ENCODE measurements at places on chromosomes 16 and 17. TPM values are rescaled to one million over a fixed set of nuclear protein-coding genes. Genes with fewer than 3 reads are reported as not detected.

DNA sequence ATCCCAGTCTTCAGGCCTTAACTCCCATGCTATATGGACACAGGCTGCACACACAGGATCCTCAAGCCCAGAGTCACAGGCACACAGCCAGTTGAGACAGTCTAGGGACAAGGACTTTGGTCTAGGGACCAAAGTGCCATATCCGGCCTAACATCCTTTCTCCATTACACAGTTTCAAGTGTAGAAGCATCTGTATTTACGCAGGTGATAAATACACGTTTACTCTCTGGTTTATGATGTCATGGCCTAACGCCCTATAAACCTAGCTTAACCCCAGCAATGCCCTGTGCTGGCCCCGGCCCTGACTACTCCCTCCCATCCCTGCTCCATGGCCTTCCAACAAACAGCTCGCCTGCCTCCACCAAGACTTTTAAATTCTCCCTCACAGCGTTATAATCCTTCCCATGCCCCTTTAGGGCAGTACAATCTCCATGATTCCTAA lies 17.1 kb downstream of the CUEDC1 start:
- no peak for DNase-seq
- H3K4me3 ChIP-seq, result peak overlapping the region; percentile 61
- H3K27me3 ChIP-seq, result no peaks in the 10 kb centered on the region
- peak overlapping the region; percentile 71 for H3K27ac ChIP-seq
- no peaks in the 10 kb centered on the region for H3K36me3 ChIP-seq

- DNase-seq, result no peak
- no peaks in the 10 kb centered on the region for H3K4me1 ChIP-seq
- H3K27ac ChIP-seq, result no peak overlapping the region
- H3K27me3 ChIP-seq, result peaks cover 14% of the 10 kb centered on the region
Measured at GRCh38 chr16:1264345-1265089, 8.6 kb downstream of the TPSD1 start.

DNA sequence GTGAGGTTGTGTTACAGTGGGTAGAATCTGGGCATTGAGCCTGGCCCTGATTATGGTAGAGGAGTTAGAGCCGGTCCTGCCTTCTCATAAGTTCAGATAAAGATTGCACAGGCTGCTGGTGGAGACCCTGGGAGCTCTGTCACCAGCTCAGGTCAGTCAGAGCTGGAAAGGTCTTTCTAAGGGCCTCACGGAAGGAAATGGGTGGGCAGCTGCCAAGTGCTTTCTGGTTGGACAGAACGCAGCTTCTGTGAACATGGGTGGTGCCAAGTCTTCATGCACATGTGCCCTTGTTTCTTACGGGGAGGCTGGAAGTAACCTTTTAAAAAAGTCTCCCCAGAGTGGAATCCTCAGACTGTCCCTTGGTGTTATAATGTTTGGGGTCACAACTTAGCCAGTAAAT lies 14.9 kb downstream of the ALKBH5 start:
- H3K27ac ChIP-seq, result peak overlapping the region; percentile 32
- H3K36me3 ChIP-seq, result peaks cover 18% of the 10 kb centered on the region
- no peak overlapping the region for H3K4me3 ChIP-seq
- DNase-seq, result no peak

GRCh38 chr16:17451843-17452242 lies 18.9 kb downstream of the XYLT1 start:
- H3K4me1 ChIP-seq, result peaks cover 4% of the 10 kb centered on the region
- no peak for DNase-seq
- no peaks in the 10 kb centered on the region for H3K36me3 ChIP-seq
- H3K27ac ChIP-seq, result no peak overlapping the region

DNA sequence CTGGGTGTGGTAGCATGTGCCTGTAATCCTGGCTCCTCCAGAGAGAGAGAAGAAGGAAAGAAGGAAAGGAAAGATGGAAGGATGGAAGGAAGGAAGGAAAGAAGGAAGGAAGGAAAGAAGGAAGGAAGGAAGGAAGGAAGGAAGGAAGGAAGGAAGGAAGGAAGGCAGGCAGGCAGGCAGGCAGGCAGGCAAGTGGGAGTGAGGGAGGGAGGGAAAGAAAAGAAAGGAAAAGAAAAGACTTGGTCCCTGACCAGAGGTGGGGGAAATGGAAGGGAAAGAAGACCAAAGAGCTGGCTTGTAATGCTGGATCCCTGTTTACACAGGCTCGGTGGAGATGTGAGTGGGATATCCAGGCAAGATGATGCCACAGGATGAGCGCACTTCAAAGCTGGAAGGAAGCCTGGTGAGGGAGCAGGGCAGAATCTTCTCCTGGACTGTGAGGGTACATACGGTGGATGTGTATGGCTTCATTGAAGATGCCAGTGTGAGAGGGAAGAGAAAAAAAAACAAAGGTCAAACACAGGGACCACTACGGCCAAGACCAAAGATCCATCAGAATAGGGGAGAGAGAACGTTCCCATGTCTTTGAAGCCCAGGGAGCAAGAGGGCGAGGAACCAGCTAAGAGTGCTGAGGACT lies 2.1 kb downstream of the CES1 start:
- no peak overlapping the region for H3K27ac ChIP-seq
- no peak for DNase-seq
- no peaks in the 10 kb centered on the region for H3K36me3 ChIP-seq
- H3K4me3 ChIP-seq, result no peak overlapping the region

DNA sequence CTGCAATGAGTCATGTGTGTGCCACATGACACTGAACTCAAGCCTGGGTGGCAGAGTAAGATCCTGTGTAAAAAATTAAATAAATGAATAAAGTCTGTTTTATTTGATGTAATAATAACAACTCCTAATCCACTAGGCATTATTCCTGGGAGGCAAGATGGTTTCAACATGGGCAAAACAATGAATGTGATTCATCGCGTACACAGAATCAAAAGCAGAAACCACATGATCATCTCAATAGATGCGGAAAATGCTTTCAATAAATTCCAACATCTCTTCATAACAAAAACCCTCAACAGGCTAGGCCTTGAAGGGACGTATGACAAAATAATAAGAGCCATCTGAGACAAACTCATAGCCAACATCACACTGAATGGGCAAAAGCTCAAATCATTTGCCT lies 195.4 kb downstream of the CDH11 start:
- H3K4me3 ChIP-seq, result no peak overlapping the region
- DNase-seq, result no peak
- peaks cover 4% of the 10 kb centered on the region for H3K4me1 ChIP-seq

GRCh38 chr16:50509521-50510341 lies 38.5 kb upstream of the NKD1 start:
- H3K4me1 ChIP-seq, result peaks cover 13% of the 10 kb centered on the region
- no peaks in the 10 kb centered on the region for H3K36me3 ChIP-seq
- peaks cover 4% of the 10 kb centered on the region for H3K27me3 ChIP-seq
- peak; percentile 65 for DNase-seq
- H3K4me3 ChIP-seq, result no peak overlapping the region

GRCh38 chr17:66420961-66421371 lies 118.6 kb downstream of the PRKCA start:
- H3K27me3 ChIP-seq, result no peaks in the 10 kb centered on the region
- H3K36me3 ChIP-seq, result peaks cover under 1% of the 10 kb centered on the region
- peaks cover 23% of the 10 kb centered on the region for H3K4me1 ChIP-seq
- no peak for DNase-seq

- no peak overlapping the region for H3K27ac ChIP-seq
- H3K4me3 ChIP-seq, result no peak overlapping the region
- peaks cover 20% of the 10 kb centered on the region for H3K4me1 ChIP-seq
- H3K27me3 ChIP-seq, result no peaks in the 10 kb centered on the region
- no peak for DNase-seq
Measured at GRCh38 chr17:42922294-42922693, 21.7 kb downstream of the G6PC1 start.

GRCh38 chr17:27585792-27586191 lies 45.2 kb upstream of the LGALS9 start:
- H3K27ac ChIP-seq, result peak overlapping the region; percentile 36
- no peak overlapping the region for H3K4me3 ChIP-seq
- no peaks in the 10 kb centered on the region for H3K4me1 ChIP-seq
- no peaks in the 10 kb centered on the region for H3K27me3 ChIP-seq

- peak overlapping the region; percentile 70 for H3K4me3 ChIP-seq
- H3K4me1 ChIP-seq, result peaks cover 51% of the 10 kb centered on the region
- peak overlapping the region; percentile 94 for H3K27ac ChIP-seq
- no peaks in the 10 kb centered on the region for H3K36me3 ChIP-seq
- no peak for DNase-seq
Measured at GRCh38 chr17:40956401-40957254, 10.1 kb downstream of the KRT39 start.

DNA sequence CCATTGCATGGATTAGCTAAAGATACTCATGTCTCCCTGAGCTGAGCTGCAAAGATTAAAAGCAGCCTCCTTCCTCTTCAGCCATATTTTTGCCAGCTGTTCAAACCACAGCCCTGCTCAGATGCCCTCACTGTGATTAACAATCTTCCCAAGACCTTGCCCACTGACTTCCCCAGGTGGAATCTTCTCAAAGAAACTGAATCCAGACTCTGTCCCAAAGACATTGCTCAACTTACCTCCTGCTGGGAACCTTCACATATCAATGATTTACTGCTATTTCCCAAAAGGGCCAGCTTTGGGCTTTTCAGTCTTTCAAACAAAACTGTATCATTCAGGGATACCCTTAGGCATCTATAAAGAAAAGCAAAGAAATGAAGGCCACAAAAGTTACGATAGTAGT lies 9.2 kb downstream of the C17orf67 start:
- H3K27ac ChIP-seq, result no peak overlapping the region
- peaks cover 4% of the 10 kb centered on the region for H3K36me3 ChIP-seq
- no peak for DNase-seq
- no peak overlapping the region for H3K4me3 ChIP-seq

GRCh38 chr16:9077091-9077809 lies 14.2 kb upstream of the HAPSTR1 start:
- no peak overlapping the region for H3K4me3 ChIP-seq
- H3K36me3 ChIP-seq, result no peaks in the 10 kb centered on the region
- no peak for DNase-seq
- H3K27ac ChIP-seq, result no peak overlapping the region

DNA sequence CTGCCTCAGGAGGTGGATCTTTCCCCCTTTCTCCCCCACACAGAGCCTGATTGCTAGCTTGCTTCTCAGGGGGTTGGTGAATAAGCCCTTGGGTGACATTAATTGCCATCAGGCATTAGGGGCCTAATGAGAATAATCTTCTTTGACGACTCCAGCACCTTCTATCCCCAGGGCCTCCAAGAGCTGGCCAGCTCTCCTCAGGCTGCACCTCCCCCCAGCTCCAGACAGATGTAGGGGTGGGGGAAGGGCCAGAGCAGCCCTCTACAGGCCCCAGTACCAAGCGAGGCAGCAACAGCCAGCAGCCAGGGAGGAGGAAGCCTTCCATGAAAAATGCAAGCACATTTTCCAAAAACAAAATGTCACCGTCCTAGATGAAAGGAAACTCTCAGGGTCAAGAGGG lies 1.4 kb upstream of the TMEM132E start:
- H3K36me3 ChIP-seq, result no peaks in the 10 kb centered on the region
- peak overlapping the region; percentile 91 for H3K4me3 ChIP-seq
- no peaks in the 10 kb centered on the region for H3K4me1 ChIP-seq
- DNase-seq, result no peak
- no peak overlapping the region for H3K27ac ChIP-seq

- H3K4me3 ChIP-seq, result no peak overlapping the region
- H3K27me3 ChIP-seq, result no peaks in the 10 kb centered on the region
- no peak overlapping the region for H3K27ac ChIP-seq
- peaks cover 34% of the 10 kb centered on the region for H3K4me1 ChIP-seq
- DNase-seq, result no peak
Measured at GRCh38 chr17:81066072-81066471, 31.1 kb downstream of the BAIAP2 start.

DNA sequence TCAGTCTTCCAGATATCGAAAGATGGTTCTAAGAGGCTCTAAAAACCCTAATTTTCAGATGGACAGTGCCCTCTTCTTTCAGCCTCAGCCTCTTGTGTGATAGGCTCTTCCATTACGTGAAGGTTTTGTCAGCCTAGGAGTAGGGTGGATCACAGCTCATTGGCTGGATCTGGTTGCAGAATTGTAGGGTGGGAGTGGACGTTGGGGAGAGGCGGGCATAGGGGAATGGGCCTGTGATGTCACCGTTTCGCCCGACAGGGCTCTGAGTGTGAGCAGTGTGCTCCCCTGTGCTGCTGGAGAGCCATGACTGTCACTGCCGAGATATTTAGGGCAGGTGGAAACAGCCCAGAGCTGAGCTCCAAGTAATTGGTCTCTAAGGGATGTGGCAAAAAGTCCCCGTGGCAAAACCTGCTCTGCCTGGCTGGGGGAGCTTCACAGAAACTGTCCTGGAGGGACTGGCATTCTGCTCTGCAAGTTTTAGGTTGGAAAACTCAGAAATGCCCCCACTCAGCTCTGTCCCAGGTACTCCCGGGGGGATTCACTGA lies 6.2 kb upstream of the WFIKKN1 start:
- H3K27me3 ChIP-seq, result no peaks in the 10 kb centered on the region
- DNase-seq, result no peak
- H3K4me1 ChIP-seq, result peaks cover 21% of the 10 kb centered on the region
- no peak overlapping the region for H3K4me3 ChIP-seq
- H3K36me3 ChIP-seq, result no peaks in the 10 kb centered on the region
- H3K27ac ChIP-seq, result peak overlapping the region; percentile 39

GRCh38 chr16:66507731-66508239 lies 42.1 kb downstream of the TK2 start:
- H3K36me3 ChIP-seq, result peaks cover 9% of the 10 kb centered on the region
- no peak overlapping the region for H3K4me3 ChIP-seq
- H3K27me3 ChIP-seq, result no peaks in the 10 kb centered on the region
- no peak for DNase-seq
- H3K27ac ChIP-seq, result peak overlapping the region; percentile 91

DNA sequence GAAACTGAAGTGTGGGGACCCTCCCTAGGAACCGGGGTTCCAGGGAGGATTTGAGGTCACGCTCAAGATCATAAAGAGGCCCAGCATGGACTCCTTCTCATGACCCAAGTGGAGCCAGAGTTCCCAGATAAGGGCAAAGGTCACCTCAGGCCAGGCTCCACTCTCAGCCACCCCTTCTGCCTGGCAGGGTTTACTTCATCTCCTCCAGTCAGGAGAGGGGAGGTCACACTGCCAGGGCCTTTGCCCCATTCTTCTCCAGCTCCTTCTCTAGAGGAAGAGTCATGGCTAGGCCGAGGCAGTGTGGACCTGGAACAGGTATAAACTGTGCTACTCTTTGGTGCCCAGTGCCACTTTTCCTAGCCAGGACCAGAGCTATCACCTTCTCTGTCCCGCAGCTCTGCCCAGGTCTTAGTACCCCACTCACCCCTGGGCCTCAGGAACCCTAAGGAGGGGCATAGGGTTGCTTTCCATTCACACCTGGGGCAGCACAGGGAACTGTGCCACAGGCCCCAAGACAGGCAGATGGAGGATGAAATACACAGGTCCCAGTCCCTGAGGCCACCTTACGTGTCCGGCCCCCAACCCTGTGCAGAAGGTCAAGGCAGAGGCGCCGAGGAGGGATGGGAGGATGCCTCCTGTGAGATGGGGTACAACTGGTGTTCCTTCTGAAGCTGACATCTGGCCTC lies 879 bp upstream of the ACSF2 start:
- no peaks in the 10 kb centered on the region for H3K36me3 ChIP-seq
- no peak for DNase-seq
- peaks cover 44% of the 10 kb centered on the region for H3K4me1 ChIP-seq

- peaks cover 7% of the 10 kb centered on the region for H3K4me1 ChIP-seq
- no peak overlapping the region for H3K27ac ChIP-seq
- no peak for DNase-seq
- no peak overlapping the region for H3K4me3 ChIP-seq
Measured at GRCh38 chr16:1045310-1045992, 27.1 kb upstream of the SSTR5 start.

Gene PPL
- total RNA-seq, result 142 TPM

Gene CSH2
- not detected for total RNA-seq

Gene NLRC3
- 0.34 TPM for total RNA-seq

Gene SEZ6
- total RNA-seq, result 11.5 TPM

Gene TEX19
- 0.14 TPM for total RNA-seq

Gene CDH15
- total RNA-seq, result 5.0 TPM

Gene SLC47A1
- 1.2 TPM for total RNA-seq

Gene KRT23
- total RNA-seq, result 49.7 TPM

Gene KRT9
- 0.85 TPM for total RNA-seq

Data from type B pancreatic cell (in vitro differentiated cells).